Urothelium cell line (cell line): ENCODE measurements at places on chromosomes 4 and X.

DNA sequence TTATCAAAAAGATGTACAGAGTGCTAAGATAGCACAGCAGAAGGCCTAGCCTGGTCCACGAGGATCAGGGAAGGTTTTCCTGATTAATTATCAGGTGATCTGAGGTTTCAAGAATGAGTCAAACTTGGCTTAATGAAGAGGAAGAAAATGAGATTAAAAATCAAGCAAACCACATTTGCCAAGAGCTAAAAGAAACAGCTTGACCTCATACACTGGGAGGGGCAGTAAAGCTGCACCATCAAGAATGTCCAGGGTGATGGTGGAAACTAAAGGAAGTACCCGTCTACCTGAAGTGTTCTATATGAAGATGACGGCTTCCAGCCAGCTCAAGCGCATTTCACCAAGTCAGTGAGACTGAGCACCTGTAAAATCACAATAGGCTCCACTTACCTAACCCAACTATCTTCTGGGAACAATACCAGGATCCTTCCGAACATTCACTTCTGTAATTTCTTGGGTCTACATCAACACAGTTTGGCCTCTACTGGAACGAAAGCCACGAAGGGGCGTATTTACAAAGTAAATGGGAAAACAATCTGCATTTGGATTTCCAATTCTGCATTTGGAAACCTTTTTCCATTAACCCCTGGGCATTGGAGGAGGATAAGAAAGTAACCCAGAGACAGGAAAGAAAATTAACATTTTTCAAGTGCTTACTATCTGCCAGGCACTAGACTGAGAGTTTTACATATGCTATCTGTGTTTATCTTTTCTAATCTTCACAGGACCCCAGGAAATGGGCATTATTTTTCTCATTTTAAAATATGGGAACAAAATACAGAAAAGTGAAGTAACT, 114.0 kb upstream of the DCLK2 start:
- no peak for DNase-seq

DNA sequence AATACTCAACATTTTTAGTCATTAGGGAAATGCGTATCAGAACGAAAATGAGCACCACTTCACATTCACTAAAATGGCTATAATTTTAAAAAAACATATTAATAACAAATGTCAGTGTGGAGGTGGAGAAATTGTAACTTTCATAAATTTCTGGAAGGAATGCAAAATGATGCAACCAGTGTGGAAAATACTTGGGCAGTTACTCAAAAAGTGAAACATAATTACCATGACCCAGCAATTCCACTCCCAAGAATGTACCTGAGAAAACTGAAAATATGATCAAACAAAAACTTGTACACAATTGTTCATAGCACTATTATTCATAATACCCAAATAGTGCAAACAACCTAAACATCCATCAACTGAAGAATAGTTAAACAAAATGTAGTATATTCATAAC, 76.1 kb upstream of the FAM241A start:
- no peak for DNase-seq

DNA sequence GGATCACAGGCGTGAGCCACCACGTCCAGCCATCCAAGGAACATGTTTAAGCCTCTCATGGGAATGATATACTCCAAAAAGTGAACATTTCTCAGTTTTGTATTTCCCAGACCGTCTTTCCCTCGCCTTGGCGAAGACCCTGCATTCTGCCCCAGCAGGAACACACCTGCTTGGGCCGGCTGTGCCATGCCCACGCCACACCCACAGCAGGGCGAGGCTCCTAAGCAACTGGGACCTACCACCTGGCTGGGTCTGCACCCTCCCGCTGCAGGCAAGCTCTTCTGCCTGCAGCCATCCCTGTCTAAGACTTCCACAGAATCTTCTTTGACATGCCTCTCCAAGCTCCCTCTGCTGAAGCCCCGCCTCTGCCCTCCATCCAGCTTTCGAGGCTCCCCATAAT, 3.6 kb downstream of the CCNQ start:
- no peak for DNase-seq

DNA sequence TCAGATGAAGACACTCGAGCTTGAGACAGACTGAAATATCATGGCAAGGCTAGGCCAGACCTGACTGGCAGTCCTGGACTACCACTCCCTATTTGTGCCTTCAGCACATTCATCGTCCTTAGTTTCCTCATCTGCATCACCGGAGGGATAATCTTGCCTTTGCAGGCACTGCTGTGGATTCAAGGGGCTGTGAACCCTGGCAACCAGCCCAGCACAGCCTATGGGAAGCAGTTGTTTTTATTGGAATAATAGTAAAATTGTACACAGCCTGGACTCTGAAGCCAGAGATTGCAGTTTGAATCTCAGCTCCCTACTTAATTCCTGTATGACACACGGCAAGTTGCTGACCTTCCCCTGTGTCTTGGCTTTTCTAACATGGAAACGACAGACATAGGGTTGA, 161.0 kb downstream of the NSUN7 start:
- no peak for DNase-seq

- no peak for DNase-seq
These were observed 302.2 kb downstream of the ARAP2 start for GRCh38 chr4:35942092-35942491.

GRCh38 chr4:133146574-133147241, 2.4 kb upstream of the PCDH10 start:
- peak; percentile 43 for DNase-seq

DNA sequence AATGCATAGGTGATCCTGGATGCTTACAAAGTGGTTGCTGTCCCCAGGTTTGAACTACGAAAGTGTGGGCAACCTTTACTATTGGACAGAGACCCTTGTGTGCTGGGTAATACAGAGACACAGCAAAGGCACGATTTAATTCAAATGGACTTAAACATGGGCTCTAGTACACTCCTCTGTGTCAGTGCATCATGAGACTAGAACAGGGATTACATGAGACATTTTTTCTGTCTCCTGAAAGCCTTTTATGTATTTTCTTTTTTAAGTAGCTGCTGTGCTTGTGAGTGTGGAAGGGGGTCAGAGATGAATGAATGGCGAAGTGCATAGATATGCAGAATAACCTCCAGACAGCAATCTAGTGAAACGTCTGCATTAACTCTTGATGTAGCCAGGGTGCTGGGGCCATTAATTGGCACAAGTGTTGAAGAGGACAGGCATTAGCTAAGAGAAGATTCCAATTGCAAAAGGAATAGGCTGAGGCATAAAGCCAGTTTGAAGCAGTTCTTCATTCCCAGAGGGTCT, 218.4 kb downstream of the STIM2 start:
- no peak for DNase-seq

DNA sequence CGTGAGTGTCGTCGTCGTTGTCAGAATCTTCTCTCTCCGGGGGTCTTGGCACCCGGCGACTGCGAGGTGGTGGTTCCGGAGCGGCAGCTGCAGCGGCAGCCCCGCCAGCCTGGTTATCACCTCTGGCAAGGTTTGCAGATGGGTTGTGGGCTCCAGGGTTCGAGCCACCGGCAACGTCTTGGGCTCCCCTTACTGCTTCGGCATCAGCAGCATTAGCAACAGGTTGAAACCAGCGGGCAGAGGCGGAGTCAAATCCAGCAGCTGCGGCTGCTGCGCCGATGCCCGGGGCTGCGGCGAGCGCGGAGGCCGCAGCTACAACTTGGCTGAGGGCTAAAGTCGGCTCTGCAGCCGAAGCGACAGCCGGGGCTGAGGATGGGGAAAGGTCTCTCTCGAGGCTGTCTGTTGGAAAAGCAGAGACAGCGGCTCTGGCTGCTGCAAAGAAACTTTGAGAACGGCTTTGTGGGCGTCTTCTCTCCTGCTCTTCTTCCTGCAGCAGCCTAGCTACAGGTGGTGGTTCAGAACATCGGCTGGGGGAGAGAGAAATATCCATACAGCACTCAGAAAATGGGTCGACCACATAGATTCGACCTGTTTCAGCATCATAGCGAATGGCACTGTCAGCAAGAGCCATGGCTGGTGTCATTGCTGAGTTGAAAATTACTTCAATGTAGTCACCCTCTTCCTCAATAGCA, 3.6 kb downstream of the IRS4 start:
- no peak for DNase-seq

- no peak for DNase-seq
These were observed 27.5 kb downstream of the RUFY3 start for GRCh38 chr4:70749313-70749712.

DNA sequence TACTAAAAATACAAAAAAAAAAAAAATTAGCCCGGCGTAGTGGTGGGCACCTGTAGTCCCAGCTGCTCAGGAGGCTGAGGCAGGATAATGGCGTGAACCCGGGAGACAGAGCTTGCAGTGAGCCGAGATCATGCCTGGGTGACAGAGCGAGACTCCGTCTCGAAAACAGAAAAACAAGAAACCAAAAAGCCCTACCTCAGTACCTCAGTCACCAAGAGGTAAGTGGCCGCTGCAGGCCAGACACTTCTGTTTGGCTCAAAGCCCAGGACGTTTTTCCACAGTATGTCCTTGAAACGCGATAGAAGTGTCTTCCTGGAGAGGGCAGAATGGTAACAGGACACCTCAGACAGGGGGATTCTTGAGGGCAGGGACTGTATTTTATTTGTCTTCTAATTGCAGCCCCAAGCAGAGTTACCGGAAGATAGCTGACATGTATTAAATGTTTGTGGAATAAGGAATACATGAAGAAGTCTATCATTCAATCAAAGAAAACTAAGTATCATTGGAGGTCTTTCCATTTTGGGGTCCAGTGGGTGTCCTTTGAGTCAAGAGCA, 63.6 kb downstream of the CLNK start:
- no peak for DNase-seq

DNA sequence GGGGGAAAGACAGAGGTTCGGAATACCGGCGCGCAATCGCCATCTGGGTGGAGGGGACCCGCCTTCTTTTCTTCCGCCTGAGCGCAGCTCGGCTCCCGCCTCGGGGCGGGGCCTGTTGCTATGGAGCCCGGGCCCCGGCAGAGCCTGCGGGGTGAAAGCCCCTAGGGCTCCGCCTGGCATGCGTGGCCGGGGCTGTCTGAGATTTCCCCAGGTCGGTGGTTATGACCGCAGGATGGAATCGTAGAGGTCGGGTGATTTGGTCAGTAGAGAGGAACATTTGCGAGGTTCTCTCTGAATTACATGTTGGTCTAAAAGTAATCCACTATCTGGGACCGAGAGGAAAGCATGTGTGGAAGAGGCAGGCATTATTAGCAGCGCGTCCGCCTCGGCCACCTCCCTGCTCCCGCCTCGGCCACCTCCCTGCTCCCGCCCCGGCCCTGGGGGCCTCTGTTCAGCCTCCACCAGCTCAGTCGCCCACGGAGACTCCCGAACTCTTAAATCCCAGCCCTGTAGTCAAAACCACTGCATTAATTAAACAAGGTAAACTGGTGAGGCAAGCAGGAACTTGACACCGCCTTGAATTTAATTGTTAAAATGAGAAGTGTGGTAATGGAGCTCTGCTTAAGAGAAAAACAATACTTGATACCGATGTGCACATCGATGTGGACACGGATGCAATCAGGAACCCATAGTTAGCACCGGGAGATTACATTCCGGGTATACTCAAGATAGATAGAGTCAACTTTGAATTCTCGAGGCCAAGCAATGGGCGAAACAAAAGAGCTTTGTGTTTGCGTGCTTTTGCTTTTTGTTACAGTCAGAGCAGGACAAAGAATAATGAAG, 45.2 kb downstream of the TRIM2 start:
- peak; percentile 96 for DNase-seq

GRCh38 chrX:124829930-124830329, 483.6 kb downstream of the SH2D1A start:
- DNase-seq = no peak

- no peak for DNase-seq
These were observed 313.0 kb upstream of the SLC7A11 start for GRCh38 chr4:138555108-138555507.

DNA sequence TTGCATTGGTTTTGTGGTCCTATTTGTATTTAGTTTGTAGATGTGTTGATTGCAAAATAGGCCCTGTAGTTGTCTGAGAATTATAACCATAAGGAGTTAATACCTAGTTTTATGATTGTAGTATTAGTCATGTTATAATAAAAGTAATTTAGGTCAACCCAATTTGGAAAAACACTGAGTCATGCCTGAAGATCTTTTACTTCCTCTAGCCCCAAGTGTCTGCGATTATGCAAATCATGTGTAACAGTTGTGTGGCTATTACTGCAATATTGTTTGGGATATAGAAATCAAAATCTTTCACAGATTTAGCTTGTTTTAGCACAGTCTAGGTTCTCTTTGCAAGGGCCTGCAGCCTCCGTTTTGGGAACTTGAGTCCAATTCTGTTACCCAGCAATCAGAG, 12.6 kb downstream of the SRD5A3 start:
- DNase-seq = peak; percentile 44

GRCh38 chr4:42172128-42172790, 19.8 kb upstream of the BEND4 start:
- DNase-seq = no peak

DNA sequence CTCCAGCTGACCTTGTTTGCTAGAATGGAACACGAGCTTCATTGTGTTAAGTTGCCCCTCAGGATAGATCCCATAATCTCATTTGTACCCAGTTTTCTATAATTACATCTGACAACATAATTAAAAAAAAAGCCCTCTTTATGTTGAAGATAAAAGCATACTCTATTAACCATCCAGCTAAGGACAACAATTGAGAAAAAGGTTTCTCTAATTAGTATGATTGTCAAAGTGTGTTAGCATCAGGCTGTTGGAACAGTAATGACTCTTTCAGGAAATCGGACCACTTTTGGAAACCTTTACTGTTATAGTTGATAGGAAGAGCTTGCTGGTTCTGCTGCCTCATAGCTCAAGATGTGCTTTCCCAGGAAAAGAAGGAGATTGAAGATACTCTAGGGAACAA, 172.6 kb downstream of the FHIP1A start:
- DNase-seq = no peak
